CD4-positive, alpha-beta T cell treated with Interleukin-12 subunit alpha and Interleukin-12 subunit beta, for 1 hour (primary cell): ENCODE measurements at places on chromosomes 2 and 18.
A peak's percentile ranks its signal among the peaks of the same experiment; 100 is the strongest.

DNA sequence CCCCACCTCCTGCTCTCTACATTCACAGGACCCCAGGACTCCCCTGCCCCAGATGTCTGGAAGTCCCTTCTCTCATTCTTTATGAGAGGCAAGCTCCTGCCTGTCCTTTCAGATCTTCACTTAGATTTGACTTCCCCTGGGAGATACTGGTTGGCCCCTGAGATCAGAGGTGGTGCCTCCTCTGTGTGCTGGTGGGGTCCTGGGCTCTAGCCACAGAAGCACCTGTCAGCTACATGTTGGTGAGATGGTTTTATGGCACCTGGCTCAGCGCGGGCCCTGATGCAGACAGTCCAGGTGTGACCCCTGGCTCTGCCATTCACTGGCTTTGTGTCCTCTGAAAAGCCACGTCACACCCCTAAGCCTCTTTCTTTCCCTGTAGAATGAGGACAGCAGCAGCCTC lies 369.6 kb upstream of the ID2 start:
- DNase-seq = no peak

DNA sequence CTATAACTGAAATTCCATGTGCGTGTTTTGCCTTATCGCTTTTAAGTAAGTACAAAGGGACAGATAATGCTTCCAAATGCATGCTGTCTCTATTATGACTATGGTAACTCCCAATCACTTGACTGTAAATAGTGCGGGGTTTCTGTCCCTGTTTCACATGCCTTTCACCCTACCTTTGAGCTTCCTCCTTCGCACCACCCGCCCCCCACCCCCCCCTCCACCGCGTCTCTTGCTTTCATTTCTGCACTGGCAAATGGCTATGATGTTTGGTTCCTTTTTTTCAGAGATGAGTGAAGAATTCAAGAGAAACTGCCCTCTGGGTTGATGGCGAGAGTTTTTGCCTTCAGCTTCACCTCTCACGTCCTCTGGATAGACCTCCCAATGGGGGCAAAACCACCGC lies 25.0 kb upstream of the SPP2 start:
- DNase-seq = peak; percentile 33

- DNase-seq = no peak
Observed at GRCh38 chr18:79608069-79608468, 71.5 kb upstream of the CTDP1 start.

DNA sequence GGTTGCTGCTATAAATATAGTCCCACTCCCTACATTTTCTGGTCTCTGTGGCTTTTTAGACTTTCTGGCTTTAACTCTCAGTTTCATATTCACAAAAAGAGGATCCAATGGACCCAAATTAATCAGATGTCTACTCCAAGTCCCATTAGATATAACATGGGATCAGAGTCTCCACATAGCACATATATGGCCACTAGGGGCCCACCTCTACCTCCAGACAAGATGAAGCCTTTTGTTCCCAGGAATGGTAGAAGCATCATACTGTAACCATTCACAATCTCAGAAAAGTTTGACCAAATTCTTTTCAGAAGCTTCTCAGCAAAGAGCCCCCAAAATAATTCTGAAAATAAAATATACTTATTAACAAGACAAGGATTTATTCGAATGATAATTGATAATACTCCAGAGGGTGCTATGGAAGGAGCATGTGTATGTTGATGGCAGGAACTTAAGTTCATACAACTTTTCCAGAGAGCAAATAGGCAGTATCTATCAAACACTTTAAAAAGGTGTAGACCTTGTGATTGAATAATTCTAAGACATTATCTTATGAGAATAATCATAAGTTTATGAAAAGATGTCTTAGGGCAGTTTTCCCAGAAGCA lies 382.3 kb upstream of the CRIM1 start:
- DNase-seq = peak; percentile 35

GRCh38 chr2:239255218-239255617 lies 145.6 kb downstream of the HDAC4 start:
- DNase-seq = no peak

GRCh38 chr2:118130385-118130784 lies 42.1 kb downstream of the INSIG2 start:
- no peak for DNase-seq

GRCh38 chr2:15939556-15939853 lies 845 bp upstream of the MYCN start:
- peak; percentile 9 for DNase-seq

DNA sequence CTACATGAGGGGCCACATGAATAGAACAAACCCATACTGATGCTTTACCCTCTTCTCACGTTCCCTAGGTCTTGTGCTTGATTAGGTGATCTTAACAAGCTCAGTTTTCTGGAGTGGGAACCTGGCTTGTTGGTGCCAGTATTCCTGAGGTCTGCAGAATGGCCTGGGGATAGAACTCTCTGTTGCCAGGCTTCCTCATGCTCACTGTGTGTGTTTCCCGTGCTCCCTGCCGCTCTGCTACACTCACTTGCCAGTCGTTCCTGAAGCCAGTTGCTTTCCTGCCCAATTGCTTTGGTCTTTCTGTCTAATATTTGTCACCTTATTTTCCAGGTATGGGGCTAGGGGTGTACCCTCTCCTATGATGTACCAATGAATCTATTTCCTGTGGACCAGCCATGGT lies 2111.5 kb upstream of the PIK3C3 start:
- DNase-seq = no peak

DNA sequence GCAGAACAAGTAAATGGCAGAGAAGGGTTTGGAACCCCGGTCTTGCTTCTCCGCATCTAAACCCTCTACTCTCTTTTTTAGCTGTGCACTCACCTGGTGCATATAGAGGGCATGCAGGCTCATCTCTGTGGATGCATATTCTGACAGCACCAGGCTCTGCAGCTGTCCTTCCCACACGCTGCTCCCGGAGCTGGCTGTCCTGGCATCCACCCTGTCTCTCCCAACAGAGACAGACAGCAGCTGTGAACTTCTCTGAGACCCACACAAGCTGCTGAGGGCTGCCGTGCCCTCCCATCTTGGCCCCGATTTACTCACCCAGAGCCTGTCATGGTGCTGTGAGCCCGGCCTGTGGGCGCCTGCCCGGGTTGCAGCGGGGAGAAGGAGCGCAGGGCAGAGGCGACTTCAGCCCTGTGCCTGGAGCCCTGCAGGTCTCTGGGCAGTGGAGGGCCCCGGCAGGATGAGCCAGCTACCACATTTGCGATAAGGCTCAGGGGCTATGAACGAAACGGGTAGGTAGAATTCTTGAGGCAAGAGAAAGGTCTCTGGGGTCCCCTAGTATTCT lies 3.3 kb upstream of the ABCB6 start:
- DNase-seq = no peak
